ENCODE measurements at places on chromosomes 5 and 9.

DNA sequence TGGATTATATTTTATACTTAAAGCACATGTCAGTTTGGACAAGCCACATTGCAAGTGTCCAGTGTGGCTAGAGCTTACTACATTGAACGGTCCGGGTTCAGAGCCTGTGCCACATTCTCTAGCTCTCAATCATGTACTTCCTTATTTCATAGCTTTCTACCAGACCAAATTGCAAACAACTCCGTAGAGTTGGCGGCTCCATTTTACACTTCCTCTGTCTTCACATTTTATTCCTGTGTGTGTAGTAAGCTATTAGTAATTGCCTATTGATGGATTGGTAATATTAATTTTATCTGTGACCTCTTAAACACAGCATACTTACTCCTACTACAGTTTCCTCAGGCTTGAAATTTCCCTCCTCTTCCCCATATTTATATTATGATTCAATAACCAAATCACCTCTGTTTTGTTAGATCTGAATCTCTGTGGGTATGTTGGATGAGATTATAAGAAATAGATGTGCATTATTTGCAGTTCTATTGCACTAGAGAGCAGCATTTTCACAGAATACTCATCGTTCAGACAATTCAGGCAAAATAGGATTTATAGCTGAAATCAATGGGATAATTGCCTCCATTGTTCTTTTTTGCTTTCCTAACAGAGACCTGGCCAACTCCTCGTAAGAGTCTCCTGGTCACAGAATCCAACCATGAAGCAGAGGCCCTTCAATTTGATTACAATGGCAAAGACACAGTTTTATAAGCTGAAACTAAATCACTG lies 29.0 kb upstream of the C9orf72 start:
- peak; percentile 36 for DNase-seq

DNA sequence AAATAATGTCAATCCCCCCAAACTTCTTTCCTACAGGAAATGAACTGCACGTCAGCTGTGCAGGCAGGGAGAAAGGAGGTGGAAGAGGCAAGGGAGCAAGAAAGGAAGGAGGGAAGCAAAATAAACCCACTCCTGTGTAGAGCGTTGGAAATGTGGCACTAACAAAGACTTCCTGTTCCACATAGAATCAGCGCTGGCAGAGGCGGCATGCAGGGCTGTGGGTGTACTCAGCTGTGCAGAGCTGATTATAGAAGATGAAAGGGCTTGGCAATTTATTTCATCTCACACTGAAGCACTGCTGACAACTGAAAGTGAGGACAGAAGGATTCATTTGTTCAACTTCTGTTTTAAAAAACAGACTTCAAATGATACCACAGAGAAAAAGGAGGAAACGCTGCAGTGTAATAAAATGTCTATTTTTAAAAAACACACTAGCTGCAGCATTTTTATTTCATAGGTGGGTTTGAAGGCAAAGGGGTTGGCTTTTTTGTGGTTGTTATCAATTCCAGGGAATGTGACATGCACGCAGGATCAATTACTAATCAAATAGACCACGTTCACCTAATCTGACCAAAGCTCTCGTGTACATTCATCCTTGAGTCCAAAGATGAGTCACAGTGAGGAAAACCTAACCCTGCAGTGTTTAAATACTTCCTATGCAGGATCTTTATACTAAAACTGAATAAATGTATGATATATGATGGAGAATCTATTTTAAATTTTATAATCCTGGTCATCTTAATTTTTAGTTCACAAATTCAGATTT lies 583.5 kb downstream of the ZNF608 start:
- peak; percentile 82 for DNase-seq

DNA sequence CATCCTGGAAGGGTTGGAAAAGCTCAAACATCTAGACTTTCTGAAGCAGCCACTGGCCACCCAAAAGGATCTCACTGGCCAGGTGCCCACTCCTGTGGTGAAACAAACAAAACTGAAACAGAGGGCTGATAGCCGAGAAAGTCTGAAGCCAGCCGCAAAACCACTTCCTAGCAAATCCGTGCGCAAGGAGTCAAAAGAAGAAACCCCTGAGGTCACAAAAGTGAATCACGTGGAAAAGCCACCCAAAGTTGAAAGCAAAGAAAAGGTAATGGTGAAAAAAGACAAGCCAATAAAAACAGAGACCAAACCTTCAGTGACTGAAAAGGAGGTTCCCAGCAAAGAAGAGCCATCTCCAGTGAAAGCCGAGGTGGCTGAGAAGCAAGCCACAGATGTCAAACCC lies 87.6 kb downstream of the MAP1B start:
- DNase-seq, result no peak

DNA sequence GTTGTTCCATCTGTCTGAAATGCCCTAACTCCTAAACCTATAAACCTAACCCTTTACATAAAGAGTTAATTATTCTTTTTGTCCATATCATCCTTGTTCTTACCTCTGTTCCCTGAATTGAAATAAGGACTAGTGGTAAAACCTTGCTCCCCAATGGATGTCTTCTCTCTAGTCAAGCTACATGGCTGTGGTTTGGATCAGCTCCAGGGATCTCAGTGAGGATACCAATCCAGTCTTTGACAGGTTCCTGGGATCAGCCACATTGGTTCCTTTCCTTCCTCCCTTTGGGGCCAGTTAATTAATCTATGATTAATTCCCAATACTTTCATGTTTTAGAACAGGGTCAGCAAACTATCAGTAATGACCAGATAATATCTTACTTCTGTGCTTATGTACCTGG lies 151.6 kb downstream of the SIL1 start:
- DNase-seq, result no peak

GRCh38 chr9:73714294-73714693 lies 562.6 kb downstream of the ANXA1 start:
- no peak for DNase-seq

DNA sequence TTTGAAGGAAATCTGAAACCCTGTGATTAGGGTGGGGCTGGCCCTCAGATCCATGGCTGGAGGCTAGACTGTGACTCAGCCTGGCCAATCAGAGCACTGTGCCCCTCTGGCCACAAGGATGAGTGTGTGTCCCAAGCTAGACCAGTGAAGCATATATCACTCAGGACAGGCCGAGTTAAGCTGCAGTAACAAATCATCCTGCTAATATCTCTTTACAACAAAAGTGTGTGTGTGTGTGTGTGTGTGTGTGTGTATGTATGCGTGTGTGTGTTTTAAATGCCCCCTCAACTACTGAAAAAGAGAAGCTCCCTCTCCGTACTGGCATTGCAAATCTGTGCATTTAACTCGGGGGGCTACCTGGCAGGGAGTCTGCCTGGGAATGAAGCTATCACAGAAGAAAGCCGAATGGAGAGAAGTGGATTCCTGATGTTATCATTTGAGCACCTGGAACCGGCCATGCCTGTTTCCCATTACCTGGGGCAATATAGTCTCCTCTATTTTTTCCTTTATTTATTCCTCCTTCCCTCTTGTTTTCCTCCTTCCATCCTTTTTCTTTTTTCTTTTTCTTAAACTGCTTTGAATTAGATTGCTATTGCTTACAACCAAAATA lies 25.6 kb downstream of the STC2 start:
- DNase-seq, result no peak

DNA sequence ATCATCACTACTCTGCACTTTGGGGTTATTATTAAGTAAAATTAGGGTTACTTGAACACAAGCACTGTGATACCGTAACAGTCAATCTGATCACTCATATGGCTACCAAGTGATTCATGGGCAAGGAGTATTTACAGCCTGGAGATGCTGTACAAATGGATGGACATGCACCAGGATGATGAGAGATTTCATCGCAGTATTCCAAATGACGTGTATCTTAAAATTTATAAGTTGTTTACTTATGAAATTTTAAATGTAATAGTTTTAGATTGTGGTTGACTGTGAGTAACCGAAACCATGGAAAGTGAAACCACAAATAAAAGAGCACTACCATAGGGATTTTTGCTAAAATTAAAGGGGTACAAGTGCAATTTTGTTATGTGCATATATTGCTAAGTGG lies 462.2 kb upstream of the PTGER4 start:
- no peak for DNase-seq

DNA sequence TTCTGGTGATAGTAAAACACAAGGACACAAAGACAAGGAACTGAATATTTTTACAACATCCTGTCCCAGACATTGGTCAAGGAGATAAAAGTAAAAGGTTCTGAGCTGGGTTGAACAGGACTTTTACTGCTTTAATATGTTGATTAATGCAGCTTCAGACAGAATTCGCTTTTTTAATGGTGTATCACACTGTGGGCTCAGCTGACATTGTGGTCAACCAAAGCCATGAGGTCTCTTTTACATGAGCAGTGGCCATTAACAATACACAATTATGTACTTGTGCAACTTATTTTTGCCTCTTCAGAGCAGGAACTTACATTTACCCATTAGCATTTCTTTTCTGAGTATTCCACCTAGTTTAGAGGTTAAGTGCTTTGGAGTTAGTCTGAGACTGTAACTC lies 22.8 kb upstream of the ERBIN start:
- no peak for DNase-seq

GRCh38 chr9:72537011-72537545 lies 15.7 kb downstream of the TMC1 start:
- no peak for DNase-seq

DNA sequence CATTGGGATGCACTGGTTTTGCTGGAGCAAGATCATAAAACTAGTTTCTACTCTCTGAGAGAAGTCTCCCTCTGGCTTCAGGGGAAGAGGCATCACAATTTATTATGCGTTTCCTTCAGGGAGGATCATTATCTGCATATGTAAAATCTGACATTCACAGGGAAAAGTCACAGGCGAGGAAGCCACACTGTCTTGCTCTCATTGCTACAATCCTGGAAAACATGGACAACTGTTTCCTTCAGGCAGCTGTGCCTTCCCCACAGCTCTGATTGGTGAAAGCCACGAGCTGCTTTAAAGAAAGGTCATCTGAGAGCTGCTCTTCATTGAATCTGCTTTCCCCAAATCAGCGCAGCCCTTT lies 397.8 kb downstream of the MED10 start:
- peak; percentile 13 for DNase-seq

DNA sequence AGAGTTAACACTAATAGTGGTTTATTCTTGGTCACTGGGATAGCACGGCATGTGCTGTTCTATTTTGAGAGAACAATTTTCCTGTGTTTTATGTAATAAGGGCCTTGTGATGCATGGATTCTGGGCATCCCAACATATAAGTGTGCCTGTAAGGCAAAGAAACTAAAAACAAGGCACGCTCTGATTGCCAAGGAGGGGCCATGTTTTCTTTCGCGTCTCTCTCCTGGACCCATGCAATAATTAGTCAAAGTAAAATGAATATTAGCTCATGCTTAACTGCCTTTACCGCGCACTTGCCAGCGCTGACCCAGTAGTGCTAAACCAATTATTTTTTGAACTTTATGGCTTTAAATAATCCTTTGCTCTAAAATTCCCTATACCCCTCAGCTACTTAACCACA lies 140.9 kb downstream of the PSAT1 start:
- DNase-seq, result no peak

GRCh38 chr5:177526791-177527190 lies 10.0 kb upstream of the DDX41 start:
- DNase-seq, result no peak

DNA sequence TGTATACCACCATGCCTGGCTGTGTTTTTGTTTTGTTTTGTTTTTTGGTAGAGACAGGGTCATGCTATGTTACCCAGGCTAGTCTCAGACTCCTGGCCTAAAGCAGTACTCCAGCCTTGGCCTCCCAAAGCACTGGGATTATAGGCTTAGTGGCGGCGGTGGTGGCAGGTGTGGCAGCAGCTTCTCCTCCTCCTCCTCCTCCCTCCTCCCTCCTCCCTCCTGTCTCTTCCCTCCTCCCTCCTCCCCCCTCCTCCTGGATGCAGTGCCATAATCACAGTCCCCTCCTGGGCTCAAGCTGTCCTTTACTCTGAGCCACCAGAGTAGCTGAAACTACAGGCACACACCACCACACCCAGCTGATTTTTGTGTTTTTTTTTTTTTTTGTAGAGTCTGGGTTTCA lies 71.2 kb downstream of the UHRF2 start:
- DNase-seq, result no peak

DNA sequence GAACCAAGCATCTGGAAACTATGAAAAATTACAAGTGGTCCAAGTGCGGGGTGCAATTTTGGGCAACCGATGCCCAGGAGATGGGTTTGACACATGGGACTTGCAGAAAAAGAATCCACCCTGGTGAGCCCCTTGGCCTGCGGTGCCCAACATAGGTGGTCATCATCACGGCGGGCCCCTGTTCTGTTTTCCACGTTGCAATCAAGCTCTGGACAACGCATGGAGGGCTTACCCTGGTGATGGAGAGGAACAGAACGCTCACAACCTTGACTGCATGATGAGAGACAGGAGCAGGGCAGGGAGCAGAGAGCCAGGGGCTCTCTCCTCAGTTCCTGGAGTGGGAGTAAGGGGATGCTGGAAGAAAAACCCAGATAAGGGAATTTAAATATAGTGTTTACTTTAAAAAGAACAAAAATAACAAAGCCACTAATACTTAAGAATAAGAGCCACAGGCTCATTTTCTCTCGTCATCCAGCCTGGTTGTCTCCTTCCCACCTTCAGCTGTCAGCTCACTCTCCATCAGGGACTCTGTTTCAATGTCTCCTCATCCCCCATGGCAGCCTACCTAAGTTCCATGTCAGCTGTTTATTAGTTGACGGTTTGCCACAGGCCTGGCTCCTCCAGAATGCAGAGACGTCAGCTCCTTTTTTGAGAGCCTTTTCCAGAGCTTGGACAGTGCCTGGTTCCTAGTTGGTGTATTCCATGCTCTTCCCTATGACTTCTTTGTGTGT lies 172.1 kb downstream of the GADD45G start:
- DNase-seq, result no peak

DNA sequence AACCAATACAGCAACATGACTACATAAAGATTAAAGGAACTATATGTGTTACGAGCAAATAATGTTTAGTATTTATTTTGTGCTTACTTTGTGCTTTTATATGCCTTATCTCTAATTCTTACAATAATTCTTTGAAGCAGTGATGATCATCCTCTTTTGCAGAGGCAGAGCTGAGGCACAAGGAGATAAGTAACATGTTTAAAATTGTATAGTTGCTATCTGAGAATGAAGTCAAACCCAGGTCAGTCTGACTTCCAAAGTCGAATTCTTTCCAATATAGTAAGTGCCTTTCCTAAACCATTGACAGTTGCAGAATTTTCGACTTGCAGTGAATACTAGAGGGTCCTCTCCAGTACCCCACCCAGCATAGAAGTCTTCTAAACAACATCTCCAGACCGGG lies 12.0 kb upstream of the ZFAND5 start:
- no peak for DNase-seq

DNA sequence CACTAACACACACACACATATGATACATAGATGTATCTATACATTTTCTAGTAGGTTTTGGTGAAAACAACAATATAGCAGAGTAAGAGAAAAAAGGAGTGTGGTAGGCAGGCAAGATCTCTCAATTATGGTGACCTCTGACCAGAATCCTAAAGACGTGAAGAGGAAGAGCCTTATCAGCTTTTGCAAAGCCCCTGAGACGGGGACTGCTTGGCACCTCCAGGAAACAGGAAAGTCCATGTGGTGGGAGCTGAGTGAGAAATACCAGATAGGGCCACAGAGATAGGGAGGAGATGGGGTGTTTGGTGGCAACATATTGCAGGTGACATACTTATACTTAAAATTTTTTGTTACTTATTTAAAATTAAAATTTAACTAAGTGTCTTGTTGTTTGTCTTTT lies 39.9 kb upstream of the CTXN3 start:
- no peak for DNase-seq

Data from brain (organoid and tissue), 16 donors.